ENCODE measurements at places on chromosomes 7 and 10.

- DNase-seq = no peak
Measured at GRCh38 chr7:105990141-105990540, 27.1 kb downstream of the CDHR3 start.

- DNase-seq = peak; percentile 74
Measured at GRCh38 chr7:92641921-92642511, 51.8 kb upstream of the FAM133B start.

- DNase-seq = no peak
Measured at GRCh38 chr7:128112018-128112780, 81.0 kb upstream of the LRRC4 start.

DNA sequence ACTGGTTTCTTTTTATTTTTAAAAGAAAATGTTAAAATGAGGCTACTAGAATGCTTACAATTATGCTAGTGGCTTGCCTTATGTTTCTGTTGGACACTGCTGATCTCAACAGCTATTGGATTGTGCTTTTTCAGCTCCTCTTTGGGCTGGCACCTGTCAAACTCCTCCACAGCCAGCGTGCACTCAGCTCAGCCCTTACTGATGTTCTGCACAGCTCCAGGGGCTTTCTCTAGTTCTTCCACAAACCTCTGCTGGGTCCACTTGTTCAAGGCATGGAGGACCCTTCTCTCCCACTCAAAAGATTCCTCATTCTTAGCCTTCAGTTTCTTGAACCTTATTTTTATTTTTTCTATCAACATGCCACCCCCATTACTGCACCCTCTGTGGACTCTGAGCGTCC is 96.0 kb downstream of the VIPR2 start:
- no peak for DNase-seq

DNA sequence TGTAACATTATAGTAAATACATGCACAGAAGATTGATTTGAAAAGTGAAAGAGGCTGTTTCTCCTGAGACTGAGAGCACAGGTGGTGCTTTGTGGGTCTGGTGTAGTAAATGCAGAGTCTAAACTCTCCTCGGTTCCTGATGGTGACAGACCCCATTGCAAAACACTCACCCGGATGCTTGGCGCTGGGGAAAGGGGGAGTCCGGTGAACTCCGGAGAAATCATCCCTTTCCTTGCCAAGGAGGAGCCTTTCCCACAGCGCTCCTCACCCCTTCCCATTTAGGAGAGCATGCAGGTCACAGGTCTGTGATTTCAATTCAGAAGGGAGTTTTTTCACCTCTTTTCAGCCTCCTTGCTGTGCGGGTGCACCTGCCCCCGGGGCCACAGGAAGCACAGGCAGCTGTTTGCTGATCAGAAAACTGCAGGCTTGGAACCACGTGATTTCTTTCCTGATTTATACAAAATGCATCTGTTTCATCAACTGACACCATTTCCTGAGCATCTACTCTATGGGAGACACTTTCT is 75.6 kb upstream of the LYZL2 start:
- DNase-seq = no peak

- no peak for DNase-seq
Measured at GRCh38 chr7:107833684-107834106, 30.7 kb upstream of the SLC26A3 start.

GRCh38 chr10:73552819-73553715 is 38.1 kb downstream of the USP54 start:
- DNase-seq = no peak

- DNase-seq = no peak
Measured at GRCh38 chr7:77430927-77431326, 14.8 kb upstream of the GSAP start.

DNA sequence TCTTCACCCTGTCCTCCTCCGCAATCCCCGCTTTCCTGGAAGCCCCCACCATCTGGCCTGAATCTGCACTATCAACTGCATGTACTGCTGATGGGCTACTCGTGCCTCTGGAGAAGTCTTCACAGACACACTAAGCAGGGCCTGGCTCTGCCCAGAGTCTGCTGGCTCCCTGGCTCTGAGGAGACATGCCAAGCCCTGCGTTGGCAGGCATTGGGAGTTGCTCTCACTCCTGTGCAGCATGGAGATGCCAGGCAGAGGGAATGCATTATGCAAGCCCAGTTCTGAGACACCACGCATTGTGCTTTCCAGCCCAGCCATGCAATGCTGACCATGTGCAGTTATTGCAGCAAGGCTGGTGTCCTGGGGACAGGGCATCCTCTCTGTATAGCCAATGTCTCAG is 314.6 kb downstream of the CXCL12 start:
- no peak for DNase-seq

DNA sequence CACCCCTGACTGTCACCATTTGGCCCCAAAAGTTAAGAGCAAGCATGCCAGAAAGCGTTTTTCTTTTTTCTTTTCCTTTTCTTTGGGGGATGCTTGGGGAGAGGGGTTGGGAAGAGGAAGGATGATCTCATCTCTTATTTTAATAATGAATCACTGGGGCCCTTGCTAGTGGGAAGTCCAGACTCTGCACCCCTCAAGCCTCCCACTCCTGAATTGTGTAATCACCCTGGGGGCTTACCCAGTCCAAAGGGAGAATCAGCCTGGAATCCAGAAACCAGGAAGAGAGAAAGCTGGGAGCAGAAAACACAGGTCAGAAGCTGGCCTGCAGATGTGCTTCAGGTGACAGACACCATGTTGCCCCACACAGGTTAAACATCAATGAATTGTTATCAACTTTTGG is 14.7 kb upstream of the HABP2 start:
- no peak for DNase-seq

- peak; percentile 74 for DNase-seq
Measured at GRCh38 chr7:66183700-66184099, 21.4 kb upstream of the TPST1 start.

GRCh38 chr7:140494867-140495266 is 15.6 kb upstream of the MKRN1 start:
- no peak for DNase-seq

DNA sequence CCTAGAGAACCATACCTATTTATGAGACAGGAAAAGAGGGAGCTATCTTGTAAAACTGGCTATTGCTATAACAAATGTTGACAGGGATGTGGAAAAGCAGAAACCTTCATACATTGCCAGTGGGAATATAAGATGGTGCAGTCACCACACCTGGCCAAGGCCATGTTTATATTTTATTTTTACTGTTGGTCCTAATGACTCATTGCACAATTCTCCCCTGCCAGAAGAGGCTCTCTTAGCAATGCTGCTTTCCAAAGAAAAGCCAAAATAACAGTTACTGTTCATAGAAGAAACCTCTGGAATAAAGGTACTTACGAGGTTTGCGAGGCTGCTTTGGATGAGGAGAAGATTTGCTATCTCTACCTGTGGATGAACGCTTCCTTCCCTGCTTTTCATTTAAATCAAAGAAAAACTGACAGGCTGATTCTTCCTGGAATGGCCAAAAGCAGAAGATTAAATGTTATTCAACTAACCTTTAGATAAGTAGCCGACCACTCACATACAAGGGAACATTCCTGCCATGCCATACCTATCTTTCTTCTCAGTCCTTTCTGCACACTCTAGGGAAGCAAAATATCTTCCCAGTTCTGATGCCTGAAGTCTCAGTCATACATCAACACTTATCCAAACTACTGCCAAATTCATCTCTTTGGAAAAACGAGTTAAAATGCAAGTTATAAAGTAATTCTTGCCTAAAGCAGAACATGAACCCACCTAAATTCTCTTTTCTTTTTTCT is 16.3 kb upstream of the CHUK start:
- DNase-seq = no peak

DNA sequence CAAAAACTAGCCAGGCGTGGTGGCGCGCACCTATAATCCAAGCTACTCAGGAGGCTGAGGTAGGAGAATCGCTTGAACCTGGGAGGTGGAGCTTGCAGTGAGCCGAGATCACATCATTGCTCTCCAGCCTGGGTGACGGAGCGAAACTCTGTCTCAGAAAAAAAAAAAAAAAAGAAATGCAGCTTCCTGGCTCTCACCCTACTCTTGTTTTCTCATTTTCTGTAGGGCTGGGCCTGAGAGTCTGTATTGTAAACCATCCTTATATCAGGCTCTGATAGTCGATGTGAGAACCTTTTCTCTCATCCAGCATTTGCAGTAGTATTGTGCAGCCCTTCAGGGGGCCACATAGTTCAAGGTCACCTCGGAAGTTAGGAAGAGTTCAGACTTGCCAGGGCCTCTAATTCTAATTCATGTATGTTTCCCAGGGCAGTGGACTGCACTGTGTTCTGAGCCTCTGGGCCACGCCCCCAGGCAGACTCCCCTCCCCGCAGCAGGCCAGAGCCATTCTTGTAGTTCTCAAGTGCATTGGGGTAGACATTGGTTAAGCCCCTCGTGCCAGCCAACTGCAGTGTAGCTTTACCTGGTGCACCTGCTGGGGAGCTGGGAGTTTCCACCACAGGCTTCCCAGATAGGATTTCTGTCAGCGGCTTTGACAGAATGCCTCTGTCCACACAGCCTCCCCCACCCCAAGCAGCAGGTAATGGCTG is 38.3 kb upstream of the PDCD4 start:
- DNase-seq = no peak

GRCh38 chr10:29730458-29730857 is 95.7 kb upstream of the SVIL start:
- no peak for DNase-seq

- DNase-seq = peak; percentile 24
Measured at GRCh38 chr10:100847440-100847839, 65.3 kb upstream of the SLF2 start.

DNA sequence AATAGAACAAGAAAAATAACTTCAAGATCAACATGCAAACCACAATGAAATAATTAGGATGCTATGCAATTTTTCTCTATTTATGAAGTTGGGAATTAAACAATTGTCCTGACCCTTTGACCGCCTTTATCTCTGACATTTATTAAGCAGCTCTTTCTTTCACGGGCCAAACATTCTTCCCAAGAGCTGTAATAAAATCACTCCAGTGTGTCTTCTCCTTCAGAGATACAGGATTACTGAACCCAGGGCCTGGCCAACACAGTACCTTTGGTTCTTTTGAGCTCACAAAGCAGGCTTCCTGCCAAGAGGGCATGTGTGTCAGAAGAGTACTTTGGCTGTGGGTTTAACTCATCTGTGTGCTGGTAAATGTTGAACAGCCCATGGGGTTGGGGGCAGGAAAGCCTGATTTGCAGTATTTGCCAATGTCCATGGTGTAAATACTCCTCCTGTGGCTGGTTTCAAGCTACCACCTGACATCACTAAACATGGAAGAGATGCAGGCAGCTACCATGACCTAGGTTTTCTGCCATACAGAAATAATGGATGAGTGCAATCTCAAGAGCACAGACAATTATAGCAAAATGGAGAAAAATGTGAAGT is 121.7 kb downstream of the FANK1 start:
- no peak for DNase-seq

DNA sequence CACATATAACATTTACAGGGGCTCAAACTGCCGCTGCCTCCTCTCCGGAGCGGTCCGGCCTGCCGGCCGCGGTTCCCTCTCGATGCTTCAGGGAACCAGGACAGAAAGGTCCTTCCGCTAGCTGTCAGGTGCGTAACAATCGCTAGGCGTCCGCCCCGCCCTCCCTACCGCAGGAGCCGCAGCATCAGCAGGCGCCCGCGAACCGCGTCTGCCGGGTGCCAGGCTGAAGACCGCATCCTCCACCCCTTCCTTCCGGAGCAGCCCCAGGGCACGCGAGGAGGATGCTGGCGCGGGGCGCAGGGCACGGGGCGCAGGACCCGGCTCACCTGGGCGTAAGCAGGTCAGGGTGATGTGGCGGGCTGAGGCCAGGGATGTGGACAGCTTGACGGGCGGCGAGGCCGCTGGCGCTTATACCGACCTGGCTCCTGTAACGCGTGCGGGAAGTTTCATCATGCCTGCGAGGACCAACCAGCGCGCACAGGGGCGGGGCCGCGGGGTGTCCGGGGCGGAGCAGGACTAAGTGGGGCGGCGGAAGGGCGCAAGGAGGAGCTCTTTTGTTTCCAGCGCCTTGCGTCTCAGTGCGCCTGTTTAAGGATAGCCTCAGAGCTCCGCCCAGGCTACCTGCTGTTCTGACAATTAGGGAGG is at the start of gene ASNS:
Gene ASNS (minus strand): TSS at position 384 of the 645 bp plus-strand sequence. CDS start 3,252 bp downstream, outside the sequence.
- peak; percentile 95 for DNase-seq

- no peak for DNase-seq
Measured at GRCh38 chr10:98369801-98370200, 45.2 kb downstream of the PYROXD2 start.

DNA sequence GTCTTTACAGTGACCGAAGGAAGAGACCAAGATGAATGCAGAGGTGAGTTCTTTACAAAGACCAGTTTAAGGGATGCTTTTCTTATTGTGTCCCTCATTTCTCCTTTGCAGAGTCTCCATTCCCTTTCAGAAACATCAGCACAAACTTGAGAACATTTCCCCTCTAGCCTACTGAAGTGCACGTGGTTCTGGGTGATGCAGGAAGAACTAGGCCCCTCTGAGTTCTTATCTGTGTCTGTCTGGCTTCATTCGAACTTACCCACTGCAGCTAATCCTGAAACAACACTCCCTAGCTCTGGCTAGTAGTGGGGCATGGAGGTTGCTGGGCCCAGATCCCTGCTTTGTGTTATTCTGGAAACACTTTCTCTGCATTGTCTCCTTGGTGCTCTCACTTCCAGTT is 12.6 kb downstream of the BLVRA start:
- no peak for DNase-seq

DNA sequence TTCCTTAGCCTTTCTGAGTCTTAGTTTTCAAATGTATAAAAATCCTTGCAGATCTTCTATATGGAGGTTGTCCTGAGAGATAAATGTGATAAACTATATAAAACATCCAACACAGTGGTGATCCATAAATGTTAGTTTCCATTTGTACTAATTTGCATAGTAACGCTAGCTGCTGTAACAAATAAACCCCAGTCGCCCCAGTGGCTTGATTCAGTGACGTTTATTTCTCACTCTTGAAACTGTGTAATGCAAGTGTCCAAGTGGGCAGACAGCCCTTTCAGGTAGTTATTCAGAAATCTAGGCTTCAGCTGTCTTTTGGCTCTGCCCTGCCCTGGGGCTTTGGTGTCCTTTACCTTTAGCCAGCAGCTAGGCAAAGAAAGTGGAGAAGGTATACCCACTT is 106.3 kb downstream of the VTI1A start:
- no peak for DNase-seq

GRCh38 chr7:24956021-24956420 is 24.0 kb downstream of the OSBPL3 start:
- DNase-seq = no peak

DNA sequence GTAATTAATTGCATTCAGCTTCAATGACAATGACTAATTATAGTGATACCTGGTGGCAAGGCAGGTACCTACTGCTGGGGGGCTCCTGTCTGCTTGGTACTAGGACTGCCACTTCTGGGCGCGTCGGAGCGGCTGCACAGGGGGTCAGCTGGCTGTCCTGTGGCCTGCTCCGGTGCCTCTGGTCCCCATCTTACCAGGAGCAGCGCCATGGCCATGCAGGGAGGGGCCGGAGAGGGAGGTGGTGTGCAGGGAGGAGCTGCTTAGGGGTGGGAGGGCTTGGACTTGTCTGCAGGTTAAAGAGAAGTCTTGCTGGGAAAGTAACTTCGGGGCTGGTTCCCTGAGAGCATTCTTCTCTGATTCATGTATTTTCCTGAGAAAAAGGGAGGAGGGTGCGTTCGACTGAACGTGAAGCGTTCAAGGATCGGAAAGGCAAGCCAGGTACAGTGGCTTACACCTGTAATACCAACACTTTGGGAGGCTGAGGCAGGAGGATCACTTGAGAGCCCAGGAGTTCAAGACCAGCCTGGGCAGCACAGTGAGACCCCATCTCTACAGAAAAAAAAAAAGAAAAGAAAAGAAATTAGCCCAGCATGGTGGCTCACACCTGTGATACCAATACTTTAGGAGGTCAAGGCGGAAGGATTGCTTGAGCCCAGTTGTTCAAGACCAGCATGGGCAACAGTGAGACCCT is 15.4 kb downstream of the CUX1 start:
- DNase-seq = no peak
